Amygdala (tissue), 56 donors: ENCODE measurements at places on chromosomes 4 and X.

GRCh38 chrX:38109042-38109898 lies 102.9 kb downstream of the SYTL5 start:
- no peak for DNase-seq

DNA sequence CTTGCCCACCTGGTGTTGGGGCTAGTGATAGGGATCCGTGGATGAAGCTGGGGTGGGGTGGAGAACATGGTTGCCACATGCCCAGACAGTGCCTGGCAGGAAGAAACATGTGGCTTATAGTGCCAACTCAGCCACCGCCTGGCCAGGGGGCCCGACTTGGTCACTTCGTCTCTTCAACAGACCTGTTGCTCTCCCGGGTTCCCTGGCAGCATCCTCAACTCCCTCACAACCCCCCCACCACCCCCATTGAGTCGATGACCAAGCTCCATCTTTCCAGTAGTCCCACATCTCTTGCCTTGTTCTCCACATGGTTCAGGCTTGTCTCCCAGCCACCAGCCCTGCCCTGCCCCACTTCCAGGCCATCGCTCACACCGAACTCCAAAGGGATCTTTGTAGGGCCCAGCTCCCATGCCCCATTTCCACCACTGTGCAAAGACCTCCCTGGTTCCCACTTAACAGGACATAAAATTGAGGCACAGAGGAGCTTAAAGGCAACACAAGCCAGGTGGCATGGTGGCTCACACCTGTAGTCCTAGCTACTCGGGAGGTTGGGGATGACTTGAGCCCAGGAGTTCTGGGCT lies 7.8 kb downstream of the PNCK start:
- DNase-seq: no peak

DNA sequence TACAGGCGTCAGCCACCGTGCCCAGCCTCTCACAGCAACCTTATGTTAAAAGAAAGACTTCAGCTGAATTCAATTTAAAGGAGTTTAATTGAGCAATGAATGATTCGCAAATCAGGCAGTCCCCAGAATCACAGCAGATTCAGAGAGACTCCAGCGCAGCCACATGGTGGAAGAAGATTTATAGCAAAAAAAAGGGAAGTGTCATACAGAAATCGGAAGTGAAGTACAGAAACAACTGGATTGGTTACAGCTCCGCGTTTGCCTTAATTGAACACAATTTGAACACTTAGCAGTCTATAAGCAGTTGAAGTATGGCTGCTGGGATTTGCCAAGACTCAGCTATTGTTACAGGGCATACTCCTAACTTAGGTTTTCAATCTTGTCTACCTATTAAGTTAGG lies 19.8 kb downstream of the CENPVL3 start:
- DNase-seq: no peak

- no peak for DNase-seq
Measured at GRCh38 chrX:116272322-116272721, 101.8 kb downstream of the AGTR2 start.

- no peak for DNase-seq
Measured at GRCh38 chr4:29581457-29581856, 1138.7 kb upstream of the PCDH7 start.

- no peak for DNase-seq
Measured at GRCh38 chr4:185761352-185762235, 50.4 kb downstream of the SORBS2 start.

DNA sequence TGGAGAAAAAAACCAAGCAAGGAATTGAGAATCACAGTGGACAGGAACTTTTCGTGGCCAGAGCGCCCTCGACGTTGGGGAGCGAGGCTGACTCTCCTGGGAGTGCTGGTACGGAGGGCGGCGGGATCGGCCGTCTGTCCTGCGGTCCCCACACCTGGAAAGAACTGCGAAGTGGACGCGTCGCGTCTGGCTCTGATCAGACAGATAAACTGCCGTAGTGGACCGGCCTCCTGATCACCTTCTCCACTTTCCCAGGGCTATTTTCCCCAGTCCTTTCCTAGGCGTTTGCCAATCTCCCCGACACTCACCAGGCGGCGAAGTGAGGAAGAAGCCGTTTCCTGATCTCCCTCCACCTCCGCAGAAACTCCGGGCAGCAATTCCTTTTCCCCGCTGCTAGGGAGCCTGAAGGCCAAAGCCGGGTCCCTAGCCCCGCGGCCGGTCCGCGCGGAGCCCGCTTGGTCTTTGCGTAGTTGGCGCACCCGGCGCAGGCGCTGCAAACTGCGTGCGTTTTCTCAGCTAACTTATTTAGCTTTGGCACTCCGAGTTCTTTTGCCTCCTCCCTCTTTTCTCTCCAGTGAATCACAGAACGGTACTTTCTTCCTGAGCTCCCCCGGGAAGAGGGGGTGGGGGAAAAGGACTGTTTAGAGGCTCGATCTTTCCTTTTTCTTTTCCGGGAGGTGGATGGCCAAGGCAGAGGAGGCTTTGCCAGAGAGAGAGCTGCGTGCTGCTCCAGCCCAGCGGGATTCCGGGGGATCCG lies at the start of gene ARSJ:
ARSJ (minus strand) TSS at position 500 of the 757 bp plus-strand sequence. CDS start 813 bp downstream, outside the sequence.
- DNase-seq: no peak

GRCh38 chr4:128354205-128354821 lies 66.7 kb upstream of the PGRMC2 start:
- DNase-seq: no peak

DNA sequence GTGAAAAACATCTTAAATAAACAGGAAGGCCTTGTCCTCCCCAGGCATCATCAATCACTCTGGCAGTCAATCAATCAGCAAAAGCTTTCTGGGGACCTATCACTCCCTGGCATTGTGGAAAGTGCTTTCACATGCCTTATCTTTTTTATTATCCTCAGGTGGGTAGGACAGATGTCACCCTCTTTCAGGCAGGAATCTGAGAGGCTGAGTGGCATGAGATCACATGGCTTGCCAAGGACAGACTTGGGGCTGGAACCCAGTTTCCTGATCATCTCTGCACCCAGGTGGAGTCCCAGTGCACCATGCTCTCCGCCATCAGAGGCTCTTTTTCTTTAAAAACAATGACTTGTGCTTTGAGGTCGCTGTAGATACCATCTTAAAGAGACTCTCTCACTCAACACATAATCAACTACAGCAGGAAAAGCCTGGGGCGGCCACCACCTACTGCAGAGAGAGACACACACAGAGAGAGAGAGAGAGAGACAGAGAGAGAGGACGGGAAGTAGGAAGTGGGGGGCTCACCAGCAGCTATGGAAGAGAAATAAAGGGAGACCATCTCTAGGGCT lies 282.7 kb downstream of the PTTG2 start:
- no peak for DNase-seq

DNA sequence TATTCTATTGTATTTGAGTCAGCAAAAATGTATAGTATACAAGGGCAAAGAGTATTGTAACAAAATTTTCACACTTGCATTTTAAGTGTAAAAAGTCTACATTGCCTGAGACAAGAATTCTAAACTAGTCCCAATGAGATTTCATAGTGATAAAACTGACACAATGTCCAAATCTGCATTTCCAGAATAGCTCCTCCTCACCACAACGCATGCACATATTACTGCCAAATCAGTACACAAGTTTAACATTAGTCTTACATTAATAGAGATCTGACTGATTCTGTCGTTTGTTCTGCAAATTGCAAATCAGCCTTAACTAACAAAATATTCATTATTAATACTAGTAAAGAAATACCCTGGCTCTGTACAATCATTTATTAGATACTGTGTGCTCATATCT lies 222.2 kb upstream of the NEIL3 start:
- DNase-seq: no peak
